Hepatocyte (in vitro differentiated cells): ENCODE measurements at places on chromosomes 6 and 20. TPM values are rescaled to one million over a fixed set of nuclear protein-coding genes. Genes with fewer than 3 reads are reported as not detected.

- DNase-seq, result no peak
These were observed 8.2 kb upstream of the TBX18 start for GRCh38 chr6:84772428-84773132.

GRCh38 chr6:142030115-142030619 lies 102.6 kb upstream of the GJE1 start:
- DNase-seq, result no peak

- no peak for DNase-seq
These were observed 372.8 kb upstream of the JARID2 start for GRCh38 chr6:14873101-14873500.

- DNase-seq, result no peak
These were observed 24.6 kb upstream of the CALHM6 start for GRCh38 chr6:116436586-116436985.

The LHFPL5 gene
- total RNA-seq, result not detected in 2 replicates

DNA sequence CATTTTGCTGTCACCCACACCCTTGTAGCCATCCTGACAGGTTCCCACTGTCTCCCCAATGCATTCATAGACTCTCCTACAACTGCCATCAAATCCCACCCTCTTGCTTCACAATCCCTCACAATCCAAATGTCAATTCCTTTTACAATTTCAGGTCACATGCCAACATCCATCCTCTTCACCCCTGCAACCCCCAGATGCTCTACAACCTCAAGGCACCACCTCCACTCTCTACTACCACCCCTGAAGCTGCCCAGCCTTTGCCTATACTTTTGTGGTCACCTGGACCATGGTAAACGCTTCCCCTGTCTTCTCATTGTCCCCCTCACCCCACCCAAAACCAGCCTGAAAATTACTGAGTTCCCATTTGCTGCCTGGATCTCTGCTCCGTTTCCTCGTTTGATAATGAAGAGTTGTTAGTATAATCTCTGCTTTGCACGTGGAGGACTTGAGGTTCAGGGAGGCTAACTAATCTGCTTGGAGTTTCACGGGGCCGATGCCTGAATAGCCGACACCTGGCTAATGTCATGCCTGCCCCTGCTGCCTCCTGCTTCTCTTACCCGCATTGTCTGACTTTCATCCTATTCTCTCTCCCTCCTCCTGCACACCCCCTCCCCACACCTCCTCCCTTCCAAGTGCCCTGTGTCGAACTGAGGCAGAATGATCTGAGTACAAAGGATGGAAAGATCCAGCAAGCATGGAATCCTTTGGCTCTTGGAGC lies 82.4 kb upstream of the TOX2 start:
- DNase-seq, result no peak

The EEF1A2 gene
- total RNA-seq, result 18.5 and 23.5 TPM in 2 replicates

DNA sequence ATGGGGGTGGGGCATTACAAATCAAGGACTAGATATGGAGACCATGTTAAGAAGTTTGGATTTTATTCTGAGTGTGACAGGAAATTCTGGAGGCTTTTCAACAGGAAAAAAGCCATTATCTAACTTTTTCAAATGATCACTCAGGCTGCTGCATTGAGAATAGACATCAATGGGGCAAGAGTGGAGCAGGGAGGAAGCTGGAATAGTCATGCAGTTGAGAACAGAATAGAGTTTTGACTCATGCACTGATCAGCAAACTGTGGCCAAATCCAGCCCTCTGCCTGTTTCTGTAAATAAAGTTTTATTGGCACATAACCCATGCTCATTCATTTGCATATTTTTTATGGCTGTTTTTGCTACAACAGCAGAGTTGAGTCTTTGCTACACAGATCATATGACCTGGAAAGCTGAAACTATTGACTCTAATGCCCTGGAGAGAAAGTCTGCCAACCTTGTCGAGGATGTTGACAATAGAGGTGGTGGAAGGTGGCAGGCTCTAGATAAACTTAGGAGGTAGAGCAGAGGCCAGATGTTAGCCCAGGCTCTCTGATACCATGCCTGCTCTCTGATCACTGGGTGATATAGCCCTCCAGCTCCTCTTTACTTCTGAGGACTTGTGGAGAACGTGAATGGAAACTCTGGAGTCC lies 441.8 kb downstream of the PTPRT start:
- DNase-seq, result no peak
